Spleen (tissue), 13 donors: ENCODE measurements at places on chromosomes 1 and 21.

- DNase-seq = peak; percentile 46
Measured at GRCh38 chr1:180211156-180211859, 18.8 kb upstream of the LHX4 start.

GRCh38 chr1:109240158-109241152 is 8.9 kb upstream of the CELSR2 start:
- DNase-seq = peak; percentile 71

GRCh38 chr1:240946926-240947325 is 335.0 kb upstream of the GREM2 start:
- no peak for DNase-seq

GRCh38 chr1:107653765-107654164 is 311.2 kb downstream of the VAV3 start:
- DNase-seq = no peak

- DNase-seq = no peak
Measured at GRCh38 chr1:169624912-169625311, 5.0 kb downstream of the SELP start.

DNA sequence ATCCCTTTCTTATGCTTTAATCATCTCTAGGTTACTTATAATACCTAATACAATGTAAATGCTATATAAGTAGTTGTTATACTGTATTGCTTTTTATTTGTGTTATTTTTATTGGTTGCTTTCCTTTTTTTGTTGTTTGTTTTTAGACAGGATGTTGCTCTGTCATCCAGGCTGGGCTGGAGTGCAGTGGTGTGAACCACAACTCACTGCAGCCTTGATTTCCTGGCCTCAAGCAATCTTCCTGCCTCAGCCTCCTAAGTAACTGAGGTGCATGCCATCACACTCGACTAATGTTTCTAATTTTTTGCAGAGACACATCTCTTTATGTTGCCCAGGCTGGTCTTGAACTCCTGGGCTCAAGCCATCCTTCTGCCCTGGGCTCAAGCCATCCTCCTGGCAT is 26.9 kb downstream of the KRTAP19-8 start:
- DNase-seq = no peak

- DNase-seq = no peak
Measured at GRCh38 chr1:29396438-29397255, 160.3 kb downstream of the PTPRU start.

DNA sequence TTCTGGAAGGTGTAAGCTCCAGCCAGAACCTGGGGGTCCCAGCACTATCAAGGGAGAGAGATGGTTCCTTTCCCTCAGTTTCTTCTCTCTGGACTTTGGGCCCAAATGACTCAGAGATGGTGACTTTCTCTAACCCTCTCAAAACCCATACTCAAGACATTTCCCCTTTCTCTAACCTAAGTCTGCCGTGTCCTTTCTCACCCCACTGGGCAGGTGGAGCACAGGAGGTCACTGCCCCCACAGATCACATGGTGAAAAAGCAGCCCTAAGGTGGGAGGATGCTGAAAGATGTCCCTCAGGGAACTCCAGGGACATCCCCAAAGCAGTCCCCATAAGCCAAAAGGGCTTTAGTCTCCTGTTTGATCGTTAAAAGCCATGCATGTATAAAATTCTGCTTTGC is 173.7 kb downstream of the HIVEP3 start:
- DNase-seq = no peak

- DNase-seq = no peak
Measured at GRCh38 chr1:80531182-80531581, 1269.6 kb upstream of the ADGRL2 start.

- DNase-seq = no peak
Measured at GRCh38 chr1:201708085-201708512, 120.9 kb upstream of the IPO9 start.

- no peak for DNase-seq
Measured at GRCh38 chr1:98496256-98496995, 165.1 kb upstream of the SNX7 start.

- DNase-seq = no peak
Measured at GRCh38 chr1:200337831-200338230, 72.0 kb downstream of the ZNF281 start.

DNA sequence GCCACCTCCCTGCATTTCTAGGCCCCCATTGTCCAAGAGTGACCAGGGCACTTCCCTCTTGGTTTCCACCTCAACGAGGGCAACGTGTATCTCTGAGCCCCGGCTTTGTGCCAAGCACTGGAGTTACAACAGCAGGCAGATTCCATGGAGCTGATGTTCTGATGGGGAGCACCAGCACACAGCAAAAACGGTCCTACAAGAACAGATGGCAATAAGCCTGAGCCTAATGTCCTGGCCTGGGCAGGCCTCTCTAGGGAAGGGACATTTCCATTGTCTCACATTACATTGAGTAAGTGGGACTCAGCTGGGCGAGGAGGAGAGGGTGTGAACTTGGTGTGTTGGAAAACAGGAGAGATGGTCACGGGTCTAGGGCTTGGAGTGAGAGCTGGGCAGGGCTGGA is 27.2 kb upstream of the NPPB start:
- DNase-seq = no peak

DNA sequence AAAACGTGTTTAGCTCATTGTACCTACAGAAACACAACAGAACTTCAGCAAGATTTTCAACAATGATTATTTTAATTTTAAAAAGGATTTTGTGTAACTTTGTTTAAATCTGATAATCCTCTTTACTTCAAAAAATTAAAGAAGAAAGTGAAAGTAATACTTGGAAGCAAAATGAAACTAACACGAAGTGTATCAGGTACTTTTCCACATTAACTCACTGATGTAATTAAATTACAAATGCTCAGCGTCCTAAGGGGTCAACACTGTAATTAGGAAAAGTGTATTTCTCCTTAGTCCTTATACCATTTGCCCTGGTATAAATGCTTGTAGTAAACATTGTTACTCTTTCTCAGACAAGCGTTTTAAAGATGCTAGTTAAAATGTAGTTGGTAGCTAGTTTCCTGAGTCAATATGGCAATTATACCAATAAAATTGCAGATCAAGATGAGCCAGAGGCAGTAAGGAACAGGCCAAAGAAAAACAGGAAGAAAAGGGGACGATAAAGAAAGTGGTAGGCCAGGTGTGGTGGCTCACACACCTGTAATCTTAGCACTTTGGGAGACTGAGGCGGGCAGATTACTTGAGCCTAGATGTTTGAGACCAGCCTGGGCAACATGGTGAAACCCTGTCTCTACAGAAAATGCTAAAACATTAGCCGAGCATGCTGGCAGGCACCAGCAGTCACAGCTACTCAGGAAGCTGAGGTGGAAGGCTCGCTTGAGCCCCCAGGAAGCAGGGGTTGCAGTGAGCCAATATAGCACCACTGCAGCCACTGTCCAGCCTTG is 553.0 kb downstream of the SMYD3 start:
- DNase-seq = peak; percentile 83

- no peak for DNase-seq
Measured at GRCh38 chr1:22177354-22178003, 34.6 kb upstream of the WNT4 start.

DNA sequence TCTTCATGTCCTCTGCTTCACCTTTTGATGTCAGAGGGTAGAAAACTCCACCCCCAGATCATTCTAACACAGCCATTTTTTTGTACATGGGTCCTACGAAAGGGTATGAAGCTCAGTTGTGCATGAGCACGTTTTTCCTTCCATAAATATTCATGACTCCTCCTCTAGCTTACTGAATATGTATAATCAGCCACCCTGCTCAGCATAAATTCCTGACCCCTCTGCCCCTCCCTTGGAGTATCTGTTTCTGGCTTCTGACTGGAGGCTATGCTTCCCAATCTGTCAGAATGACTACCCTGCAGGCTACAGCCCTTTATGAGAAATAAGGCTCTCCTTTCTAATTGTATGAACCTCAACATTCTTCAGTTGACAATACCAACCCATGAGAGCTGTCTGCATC is 42.8 kb upstream of the PARP1 start:
- DNase-seq = no peak

DNA sequence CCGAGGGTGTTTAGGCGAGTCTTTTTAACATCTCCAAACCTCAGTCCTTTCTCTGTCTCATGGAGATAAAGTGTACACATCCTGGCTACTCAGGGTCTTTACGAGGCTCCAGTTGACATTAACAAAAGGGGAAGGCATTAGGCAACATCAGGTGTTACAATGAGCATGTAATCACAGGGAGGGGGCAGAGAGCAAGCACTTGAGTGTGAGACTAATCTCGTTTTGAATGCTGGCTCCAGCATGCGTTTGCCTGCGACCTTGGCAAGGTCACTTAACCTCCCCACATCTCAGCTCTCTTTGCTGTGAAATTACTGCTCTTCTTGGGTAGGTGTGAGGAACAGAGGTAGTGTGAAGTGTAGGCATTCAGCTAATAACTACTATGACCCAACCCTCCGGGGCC is 3.1 kb downstream of the TNNT2 start:
- DNase-seq = no peak

DNA sequence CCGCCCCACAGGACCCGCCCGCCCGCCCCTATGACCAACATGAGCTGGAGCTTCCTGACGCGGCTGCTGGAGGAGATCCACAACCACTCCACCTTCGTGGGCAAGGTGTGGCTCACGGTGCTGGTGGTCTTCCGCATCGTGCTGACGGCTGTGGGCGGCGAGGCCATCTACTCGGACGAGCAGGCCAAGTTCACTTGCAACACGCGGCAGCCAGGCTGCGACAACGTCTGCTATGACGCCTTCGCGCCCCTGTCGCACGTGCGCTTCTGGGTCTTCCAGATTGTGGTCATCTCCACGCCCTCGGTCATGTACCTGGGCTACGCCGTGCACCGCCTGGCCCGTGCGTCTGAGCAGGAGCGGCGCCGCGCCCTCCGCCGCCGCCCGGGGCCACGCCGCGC is 7.9 kb upstream of the IBA57 start:
- peak; percentile 68 for DNase-seq

GRCh38 chr1:15308135-15308534 is 61.1 kb downstream of the FHAD1 start:
- DNase-seq = no peak

GRCh38 chr1:154607609-154608396 is at the start of gene ADAR:
Gene ADAR, minus strand, starts transcription at chr1:154608186. Its CDS starts 180 bp downstream, at chr1:154608006.
- peak; percentile 96 for DNase-seq

- DNase-seq = no peak
Measured at GRCh38 chr1:186849826-186850225, 21.1 kb downstream of the PLA2G4A start.

DNA sequence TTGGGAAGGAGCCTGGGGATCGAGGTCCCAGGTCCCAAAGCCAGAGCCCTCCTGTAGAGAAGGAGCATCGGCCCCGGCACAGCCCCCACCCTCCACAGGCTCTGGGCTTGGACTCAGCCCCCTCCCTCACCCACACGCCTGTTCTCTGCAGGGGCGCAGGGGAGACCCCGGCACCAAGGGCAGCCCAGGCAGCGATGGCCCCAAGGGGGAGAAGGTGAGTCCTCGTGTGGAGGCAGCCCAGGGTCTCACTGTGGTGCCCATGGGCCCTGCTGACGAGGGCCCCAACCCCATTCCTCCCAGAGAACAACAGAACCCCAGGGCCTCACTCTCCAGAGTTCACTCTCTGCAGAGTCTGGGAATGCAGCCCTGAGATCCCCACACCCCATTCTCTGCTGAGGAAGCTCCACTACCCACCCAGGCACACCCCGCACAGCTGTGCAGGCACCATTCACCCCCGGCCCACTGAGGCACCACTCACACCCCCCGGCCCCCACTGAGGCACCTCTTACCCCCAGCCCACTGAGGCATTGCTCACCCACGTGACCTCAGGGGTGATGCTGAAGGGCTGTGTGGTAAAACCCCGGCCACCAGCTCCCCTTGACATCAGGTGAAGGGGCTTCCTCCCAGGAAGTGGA is 21.8 kb downstream of the COL6A2 start:
- DNase-seq = peak; percentile 29

DNA sequence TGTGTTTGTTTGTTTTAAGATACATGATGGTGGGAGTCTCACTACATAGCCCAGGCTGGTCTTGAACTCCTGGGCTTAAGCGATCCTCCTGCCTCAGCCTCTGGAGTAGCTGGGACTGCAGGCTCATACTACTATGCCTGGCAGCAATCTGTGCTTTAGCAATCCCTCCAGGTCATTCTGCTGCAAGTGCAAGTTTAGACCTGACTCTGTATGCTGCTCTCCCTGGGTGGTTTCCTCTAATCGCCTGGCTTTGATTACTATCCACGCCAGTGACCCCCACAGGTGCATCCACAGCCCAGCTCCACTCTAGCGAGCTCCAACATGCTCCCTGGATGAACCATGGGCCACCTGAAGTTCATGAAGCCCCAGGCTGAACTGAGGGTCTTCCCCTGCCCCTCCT is 15.5 kb upstream of the PABPC4 start:
- DNase-seq = no peak
